ENCODE measurements at places on chromosomes 5 and 9.

DNA sequence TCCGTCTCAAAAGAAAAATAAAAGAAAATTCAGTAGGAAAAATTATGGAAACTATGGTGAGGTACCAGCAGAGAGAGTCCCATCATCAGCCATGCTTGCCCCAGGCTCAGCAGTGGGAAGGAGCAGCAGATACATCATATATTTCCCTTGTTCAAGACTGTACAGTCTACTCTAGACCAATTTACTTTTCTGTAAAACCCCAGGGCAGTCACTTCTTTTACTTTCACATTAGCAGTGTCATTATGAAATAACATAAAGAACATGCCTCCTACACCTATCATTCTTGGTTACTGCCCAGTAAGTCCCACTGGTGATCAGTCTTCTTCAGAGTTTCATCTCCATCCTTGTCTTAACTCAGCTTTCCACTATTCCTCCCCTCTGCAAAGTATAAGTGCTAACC lies 1145.0 kb downstream of the MAT2B start:
- no peak for DNase-seq

GRCh38 chr5:179414459-179415261 lies 69.4 kb upstream of the ADAMTS2 start:
- no peak for DNase-seq

GRCh38 chr5:135326296-135327254 lies 72.5 kb downstream of the MACROH2A1 start:
- no peak for DNase-seq

GRCh38 chr9:99377790-99378775 lies 156.0 kb downstream of the SEC61B start:
- DNase-seq, result no peak

DNA sequence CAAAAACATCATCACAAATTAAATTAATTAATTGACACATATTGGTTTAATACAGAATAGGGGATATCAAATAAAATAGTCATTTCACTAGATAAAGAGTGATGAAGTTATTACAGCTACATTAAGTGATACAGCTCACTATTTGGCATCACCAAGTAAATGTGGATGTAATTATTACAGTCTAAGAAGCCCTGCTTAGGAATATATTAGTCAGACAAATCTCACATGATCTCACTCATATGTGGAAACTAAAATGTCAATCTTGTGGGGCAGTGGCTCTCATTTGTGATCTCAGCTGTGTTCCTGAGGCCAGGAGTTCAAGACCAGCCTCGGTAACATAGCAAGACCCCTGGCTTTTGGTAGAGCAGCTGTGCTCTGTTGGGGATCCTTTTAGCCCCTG lies 233.4 kb upstream of the RGMB start:
- no peak for DNase-seq

GRCh38 chr5:159732220-159732619 lies 184.1 kb upstream of the ADRA1B start:
- no peak for DNase-seq

DNA sequence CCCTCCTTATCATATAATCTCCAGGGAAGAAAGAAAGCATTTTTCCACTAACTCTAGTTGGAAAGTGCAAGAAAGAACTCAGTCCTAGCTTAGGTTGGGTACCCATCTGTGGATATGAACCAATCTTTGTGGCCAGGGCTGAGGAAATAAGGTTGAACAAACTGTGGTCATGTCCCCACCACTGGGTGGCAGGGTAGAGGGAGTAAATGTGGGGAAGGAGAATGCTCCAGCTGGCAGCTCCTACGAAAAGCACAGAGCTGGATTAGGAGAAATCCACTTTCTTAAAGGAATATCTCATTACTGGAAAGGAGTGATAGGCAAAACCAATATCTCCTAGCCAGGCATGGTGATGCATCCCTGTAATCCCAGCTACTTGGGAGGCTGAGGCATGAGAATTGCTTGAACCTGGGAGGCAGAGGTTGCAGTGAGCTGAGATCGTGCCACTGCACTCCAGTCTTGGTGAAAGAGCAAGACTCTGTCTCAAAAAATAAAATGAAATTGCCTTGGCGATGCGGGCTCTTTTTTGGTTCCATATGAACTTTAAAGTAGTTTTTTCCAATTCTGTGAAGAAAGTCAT lies 175.1 kb downstream of the CCDC192 start:
- peak; percentile 64 for DNase-seq

DNA sequence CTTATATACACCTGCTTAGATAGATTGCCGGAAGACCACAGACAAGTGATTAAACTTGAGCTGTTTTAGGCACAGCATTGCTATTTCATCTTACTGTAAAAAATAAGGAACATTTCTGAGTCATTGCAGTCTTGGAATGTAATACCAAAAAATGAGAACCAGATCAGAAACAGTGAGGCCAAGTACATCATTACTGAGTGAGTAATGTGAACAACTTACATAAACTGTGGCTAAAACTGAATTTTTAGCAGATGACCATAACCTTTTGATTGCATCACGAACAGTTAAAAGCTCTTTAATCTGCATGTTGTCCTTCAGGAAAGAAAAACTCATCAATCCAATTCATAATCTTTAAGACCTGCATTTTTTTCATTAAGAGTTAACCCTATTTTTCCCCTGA lies 157.1 kb upstream of the FGF10 start:
- no peak for DNase-seq

DNA sequence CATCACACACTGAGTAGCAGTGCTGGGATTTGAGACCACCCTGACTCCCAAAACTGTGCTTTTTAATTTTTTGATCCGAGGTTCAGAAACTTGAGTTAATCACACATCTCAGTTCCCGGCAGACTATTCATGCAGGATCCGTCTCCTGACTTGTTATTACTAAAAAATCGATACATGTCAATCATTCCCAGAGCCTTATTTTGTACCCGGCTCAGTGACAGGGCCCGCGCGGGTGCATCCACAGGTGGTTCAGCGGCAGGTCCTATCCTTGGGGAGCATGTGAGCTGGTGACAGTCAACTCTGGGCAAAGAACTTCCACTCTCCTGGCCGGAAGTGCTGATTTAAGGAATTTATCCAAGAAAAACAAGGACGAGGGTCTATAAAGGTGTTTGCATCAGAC lies 95.9 kb upstream of the MVB12B start:
- no peak for DNase-seq
